ENCODE measurements at places on chromosomes 3 and 15.

- no peak for DNase-seq
These were observed 23.4 kb downstream of the PXK start for GRCh38 chr3:58356054-58356453.

DNA sequence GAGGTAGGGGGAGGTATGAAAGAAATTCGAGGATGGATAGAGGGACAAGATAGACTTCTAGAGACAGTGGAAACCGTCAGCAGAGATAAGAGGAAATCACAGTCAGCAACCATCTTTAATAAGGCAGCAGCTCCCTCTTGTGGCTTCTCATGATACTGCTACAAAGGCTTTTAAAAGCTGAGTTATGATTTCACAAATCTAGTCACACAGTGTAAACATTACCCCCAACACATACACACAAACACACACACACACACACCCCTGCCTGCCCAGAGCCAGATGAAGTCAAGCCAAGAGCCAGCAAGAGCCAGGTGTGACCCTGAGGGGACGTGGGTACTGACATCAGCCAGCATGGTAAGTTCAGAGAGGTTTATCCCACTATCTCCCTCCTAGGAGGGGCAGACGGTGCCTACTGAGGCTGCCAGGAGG lies 18.9 kb upstream of the TGM5 start:
- peak; percentile 65 for DNase-seq

DNA sequence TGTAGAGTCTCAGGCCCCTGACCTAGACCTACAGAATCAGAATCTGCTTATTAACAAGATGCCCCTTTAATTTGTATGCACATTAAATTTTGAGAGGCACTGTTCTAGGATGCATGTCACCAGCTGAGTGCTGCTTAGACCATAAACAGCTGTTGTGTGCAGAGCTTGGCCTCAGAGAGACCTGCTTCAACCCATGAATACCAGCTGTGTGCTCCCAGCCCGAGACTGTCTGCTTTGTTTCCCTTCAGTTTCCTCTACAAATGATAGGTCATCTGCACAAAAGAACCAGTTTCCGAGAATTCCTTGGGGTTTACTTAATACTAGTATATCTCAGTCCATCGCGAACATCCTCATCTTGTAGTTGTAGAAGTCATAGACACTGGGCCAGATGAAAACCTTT lies 158.5 kb upstream of the PFN2 start:
- DNase-seq = no peak

- DNase-seq = peak; percentile 88
These were observed 160.7 kb upstream of the MCTP2 start for GRCh38 chr15:94070356-94071295.

- DNase-seq = no peak
These were observed 21.9 kb upstream of the CACNA2D2 start for GRCh38 chr3:50525191-50525910.

DNA sequence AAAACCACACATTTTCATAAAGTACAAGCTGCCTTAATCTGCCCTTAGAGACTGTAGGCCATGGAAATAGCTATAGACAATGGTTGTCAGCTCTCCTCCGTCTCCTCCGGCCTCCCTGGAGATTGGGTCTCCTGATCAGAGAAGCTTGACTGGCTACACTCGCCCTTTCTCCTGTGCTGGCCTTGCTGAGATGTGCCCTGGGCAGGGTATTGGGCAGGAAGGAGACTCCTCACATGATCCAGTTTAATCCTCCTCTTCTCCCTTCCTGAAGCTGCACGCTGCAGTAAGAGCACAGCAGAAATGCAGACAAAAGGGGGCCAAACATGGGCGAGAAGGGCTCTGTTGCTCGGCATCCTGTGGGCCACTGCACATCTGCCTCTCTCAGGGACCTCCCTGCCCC lies at the start of gene SLC24A5:
TSS of gene SLC24A5 (plus strand) at position 246 of the 400 bp plus-strand sequence. CDS start at position 301, 55 bp downstream.
- DNase-seq = no peak

GRCh38 chr3:40873934-40874699 lies 325.2 kb upstream of the CTNNB1 start:
- no peak for DNase-seq

DNA sequence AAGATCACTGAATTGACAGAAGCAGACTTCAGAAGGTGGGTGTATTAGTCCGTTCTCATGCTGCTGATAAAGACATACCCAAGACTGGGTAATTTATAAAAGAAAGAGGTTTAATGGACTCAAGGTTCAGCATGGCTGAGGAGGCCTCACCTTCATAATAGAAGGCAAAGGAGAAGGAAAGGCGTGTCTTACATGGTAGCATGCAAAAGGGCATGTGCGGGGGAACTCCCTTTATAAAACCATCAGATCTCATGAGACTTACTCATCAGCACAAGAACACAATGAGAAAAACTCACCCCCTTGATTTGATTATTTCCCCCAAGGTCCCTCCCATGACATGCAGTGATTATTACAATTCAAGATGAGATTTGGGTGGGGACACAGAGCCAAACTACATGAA lies 416.3 kb upstream of the EPHA3 start:
- no peak for DNase-seq

DNA sequence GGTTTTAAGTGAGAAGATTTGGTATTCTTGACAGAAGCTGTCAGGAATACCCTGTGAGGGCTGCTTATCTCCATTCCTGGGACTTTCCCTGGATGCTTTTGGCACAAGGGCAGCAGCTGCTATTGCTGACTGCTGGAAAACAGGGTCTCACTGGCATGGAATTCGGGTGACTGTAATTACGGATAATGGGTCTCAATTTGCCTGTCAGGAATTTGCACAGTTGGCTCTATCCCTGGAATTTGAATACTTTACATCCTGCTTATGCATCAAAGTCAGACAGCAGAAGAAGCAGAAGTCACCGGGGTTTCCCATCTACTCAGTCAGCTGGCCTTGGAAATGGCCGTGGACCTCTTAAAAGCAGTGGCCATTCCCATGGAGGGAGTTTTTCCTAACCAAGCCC lies 25.9 kb upstream of the AKAP13 start:
- DNase-seq = peak; percentile 78

GRCh38 chr3:55066551-55067047 lies 138.7 kb upstream of the LRTM1 start:
- peak; percentile 71 for DNase-seq

DNA sequence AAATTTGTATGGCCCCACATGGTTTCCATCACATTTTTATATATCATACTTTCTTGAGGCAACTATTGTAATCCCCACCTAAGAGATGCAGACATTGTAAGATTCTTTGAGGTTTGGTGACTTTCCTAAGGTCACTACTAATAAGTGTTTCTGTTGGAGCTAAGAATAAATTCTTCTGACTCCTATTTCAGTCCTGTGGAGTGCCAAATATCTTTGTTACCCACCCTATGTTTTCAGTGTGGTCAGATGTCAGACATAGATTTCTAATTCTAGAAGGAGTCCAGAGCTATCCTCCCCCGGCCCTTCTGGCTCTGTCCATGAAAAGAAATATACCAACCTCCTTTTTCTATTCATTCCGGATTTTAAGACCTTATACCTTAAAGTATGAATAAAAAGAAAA lies 46.2 kb upstream of the FILIP1L start:
- DNase-seq = peak; percentile 57

DNA sequence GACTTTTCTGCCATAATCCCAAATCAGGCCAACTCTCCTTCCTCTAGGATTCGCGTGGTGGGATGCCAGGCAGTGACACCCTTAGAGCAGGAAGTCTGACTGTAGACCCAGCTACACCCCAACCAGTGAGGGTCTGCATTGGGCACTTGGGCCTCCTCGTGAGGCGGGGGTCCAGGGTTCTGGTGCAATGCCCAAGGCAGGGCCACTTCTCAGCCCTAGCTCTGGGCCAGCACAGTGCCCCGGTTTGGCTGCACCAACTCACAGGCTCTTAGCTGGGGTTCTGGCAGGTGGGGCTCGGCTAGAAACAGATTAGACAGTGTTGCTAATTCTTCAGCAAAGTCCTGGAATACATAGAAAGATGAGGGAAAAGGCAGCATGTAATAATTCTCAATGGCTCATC lies 12.7 kb downstream of the CDAN1 start:
- DNase-seq = no peak

DNA sequence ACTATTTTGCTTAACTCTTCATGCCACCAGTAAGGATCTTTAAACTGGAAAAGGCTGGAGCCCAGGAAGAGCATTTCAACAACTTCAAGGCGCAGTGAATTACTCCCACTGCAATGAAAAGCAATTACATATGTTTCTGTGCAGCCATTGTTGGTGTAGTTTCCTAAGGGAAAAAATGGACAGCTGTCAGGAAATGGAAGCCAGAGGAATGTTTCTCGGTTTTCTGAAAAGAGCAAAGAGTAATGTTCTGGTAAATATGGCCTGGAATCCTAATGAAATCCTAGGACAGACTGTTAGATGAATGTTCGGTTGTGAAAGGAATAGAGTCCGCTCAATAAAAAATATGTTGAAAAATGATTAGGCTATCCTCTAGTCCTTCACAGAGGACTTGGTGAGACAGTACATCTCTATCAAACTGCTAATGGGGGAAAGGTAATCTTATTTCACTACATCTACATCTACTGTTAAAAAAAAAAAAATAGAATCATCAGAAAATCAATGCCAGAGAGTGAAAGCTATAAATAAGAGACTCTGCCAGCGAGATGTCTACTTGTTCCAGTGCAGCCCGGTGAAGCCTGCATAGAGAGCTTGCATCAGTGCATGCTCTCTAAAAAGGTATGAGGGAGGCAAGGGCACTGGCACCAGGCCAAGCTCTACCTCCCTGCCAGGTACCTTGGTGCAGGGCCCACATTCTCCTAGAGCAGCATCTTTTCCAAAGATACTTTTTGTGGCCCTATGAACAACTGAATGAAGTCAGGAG lies 68.2 kb upstream of the TJP1 start:
- peak; percentile 24 for DNase-seq

DNA sequence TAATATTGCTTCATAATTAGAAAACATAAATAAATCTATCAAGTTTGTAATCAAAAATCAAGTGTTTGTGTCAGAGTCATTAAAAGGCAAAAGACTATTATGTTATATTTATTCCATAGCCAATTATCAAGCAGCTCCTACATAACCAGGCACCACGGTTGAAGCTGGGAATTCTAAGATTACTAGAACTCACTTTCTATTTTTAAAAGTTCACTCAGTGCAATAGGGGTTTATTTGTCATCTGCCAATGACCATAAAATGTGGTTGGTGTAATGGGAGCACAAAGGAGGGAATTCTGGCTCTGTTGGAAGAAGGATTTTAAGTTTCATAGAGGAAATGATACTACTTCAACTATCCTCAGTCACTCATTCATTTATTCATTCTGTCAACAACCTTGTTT lies 57.7 kb downstream of the TRIM69 start:
- DNase-seq = no peak

DNA sequence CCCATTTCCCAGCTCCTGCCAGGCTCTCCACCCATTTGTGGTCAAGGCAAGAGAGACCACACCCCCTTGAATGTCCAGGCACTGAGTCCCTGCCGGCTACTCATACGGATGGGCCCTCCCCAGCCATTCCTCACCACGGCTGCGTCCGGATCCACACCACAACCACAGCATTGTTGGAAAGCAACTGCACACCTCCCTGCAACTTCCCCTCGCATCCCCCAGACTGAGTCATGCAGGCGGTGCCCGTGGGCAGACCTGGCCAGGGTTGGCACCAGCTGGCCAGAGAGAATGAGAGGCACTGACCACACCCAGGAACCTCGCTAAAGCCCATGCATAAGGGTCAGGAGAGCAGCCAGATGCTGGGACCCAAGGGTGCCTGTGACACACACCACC lies 30.5 kb downstream of the LOXL1 start:
- DNase-seq = peak; percentile 92

DNA sequence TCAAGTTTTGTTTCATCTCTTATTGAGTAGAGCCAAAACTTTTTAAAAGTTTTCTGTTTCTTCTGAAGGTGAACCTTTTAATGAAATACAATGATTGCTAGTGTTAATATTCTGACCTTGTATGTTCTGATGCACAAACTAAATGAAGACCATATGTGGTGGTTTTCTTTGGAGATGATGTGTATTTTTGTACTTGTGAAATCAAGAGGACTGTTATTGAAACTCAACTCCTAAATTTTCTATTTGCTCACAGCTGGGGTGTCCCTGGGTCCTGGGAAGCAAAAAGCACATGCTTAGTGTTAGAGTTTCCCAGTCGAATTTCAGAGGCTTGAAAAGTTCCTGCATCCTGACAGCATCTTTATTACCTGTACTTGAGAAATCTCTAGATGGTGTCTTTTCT lies 1185.8 kb upstream of the ALCAM start:
- DNase-seq = peak; percentile 27

GRCh38 chr15:31525185-31525695 lies 198.6 kb downstream of the KLF13 start:
- no peak for DNase-seq
